Non-pigmented ciliary epithelial cell (primary cell): ENCODE measurements at places on chromosomes 4 and X.

DNA sequence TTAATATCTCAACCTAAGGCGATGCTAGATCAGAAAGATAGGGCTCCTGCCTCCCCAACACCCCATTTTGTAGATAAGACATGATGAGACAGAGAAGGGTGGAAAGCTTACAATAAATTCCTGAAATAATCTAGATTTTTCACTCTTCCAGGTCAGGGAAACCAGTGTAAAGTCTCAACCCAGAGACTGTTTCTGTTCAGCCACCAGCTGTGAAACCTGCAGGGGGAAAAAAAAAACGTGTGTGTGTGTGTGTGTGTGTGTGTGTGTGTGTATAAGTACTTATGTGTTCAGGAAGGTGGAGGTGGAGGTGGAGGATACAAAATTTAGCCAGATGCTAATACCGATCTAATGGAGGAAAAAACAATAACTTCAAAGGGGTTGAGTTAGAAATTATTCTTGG is 773 bp upstream of the ITM2A start:
- DNase-seq: no peak

GRCh38 chrX:52995135-52995986 is 37.0 kb upstream of the FAM156A start:
- DNase-seq: peak; percentile 62

- no peak for DNase-seq
Measured at GRCh38 chr4:160235285-160235684, 1132.4 kb downstream of the RAPGEF2 start.

DNA sequence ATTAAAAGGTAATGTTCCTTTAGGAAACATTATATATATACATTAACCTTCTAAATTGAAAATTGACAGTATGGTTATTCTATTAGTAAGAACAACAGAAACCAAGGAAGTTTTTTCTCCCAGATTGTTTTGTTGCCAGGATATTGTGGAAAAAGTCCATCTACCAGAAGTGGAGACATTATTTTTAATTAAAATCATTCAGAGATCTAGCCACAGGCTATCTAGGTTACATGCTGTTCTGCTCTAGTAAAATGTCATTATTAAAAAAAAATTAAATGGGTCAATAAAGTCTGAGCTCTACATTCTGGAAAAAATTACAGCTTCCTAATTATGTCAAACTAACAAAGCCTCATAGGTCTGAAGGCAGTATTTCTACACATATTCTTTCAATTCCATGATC is 74.3 kb downstream of the NSG1 start:
- DNase-seq: no peak

- no peak for DNase-seq
Measured at GRCh38 chr4:10123227-10124101, 6.9 kb upstream of the WDR1 start.

DNA sequence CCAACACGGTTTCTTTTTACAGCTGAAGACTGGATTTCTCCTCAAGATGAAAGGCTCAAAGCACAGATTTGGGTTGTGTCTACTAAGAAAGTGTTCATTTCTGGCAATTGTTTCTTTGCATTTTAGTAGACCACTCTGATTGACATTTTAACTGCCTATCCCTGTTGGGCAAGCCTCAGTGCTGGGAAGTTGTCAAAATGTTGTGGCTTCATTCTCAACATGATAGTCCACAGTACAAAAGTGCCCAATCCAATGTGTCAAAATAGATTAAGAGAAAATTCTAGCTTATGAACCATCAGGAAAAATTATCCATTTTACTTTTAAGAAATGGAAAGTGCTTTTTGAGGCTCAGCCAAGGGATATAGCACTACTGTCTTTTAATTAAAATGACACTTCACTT is 323.9 kb upstream of the PRPS2 start:
- DNase-seq: no peak

- no peak for DNase-seq
Measured at GRCh38 chrX:130027569-130027968, 45.1 kb downstream of the BCORL1 start.

DNA sequence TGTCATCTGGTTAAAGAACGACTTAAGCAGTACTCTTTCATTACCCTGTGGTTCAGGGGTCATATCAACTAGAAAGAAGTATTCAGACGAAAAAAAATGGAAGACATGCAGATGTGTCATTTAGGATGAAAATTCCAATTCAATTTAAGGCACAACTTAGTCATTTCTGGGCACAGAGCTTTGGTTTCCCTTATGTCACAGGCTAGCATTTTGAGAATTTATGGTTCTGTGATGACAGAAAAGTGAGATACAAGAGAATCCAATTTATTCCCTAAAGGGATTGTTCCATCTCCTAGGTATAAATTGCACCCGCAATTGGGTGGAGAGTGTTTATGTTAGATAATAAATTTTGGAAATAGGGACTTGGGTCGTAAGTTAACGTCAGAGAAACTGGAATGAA is 306.6 kb downstream of the STK32B start:
- no peak for DNase-seq

DNA sequence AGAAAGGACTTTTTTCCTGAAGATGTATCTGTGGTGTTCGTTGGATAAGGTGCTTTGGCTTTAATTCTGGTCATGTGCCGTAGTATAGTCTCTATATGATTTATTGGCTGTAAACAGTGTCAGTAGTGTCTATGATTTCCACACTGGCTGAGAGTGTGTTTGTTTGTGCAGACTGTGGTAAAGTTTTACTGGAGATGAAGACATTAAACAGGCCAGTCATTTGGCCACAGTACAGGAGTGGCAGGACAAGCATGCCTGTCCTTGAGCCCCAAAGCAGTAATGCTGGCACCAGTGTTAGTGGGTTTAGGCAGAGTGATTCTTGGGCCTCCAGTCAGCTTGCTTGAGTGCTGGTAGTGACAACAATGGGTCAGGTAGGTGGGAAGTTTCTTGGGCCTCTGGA is 1023.9 kb upstream of the GRID2 start:
- DNase-seq: no peak

DNA sequence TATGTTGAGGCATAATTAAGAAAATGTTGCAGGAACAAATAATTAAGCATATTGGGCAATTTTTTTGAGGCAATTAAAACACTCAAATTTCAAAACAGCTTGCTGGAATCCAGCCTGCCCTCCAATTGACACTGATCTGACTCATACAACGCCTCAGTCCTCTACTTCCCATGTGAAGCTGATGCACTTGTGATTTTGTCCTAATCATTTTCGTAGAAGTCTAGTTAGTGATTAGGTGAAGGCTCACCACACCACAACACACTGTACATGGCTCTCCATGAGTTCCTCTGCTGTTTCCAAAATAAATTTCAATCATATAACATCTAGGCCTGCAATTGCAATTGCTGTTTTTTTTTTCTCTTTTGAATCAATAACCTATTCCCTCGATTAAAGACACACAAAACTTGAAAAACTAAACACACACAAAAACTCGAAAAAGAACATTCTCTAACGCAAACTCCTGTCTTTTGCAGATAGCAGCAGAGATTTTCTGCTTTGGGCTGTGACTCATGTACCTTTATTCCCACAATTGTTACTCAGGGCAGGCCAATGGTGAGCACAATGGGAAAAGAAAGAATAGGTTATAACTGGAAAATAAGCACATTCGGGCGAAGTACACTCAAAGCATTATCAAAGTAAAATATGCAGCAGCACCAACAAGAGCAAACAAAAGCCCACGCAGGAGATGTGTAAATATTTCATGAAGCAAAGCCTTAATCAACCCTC is 1.7 kb downstream of the GPRIN3 start:
- DNase-seq: no peak

GRCh38 chrX:53768451-53768850 is 81.9 kb upstream of the HUWE1 start:
- DNase-seq: no peak

DNA sequence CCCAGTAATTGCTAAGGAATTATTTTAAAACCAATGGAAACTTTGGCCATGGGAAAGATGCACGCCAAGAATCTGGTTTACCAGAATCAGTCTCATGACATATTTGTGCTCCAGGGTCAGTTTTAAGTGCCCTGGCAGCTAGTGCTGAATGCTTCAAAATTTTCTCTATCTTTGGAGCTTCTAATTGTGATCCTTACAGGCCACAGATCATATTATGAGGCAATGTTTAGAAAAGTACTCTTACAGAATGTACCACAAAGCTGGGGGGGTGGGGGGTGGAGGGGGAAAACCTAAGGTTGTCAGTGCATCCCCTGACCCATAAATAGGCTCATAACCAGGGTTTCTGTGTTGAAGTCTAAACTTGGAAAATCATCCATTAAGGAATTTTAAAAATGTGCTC is 514.5 kb downstream of the INPP4B start:
- no peak for DNase-seq

DNA sequence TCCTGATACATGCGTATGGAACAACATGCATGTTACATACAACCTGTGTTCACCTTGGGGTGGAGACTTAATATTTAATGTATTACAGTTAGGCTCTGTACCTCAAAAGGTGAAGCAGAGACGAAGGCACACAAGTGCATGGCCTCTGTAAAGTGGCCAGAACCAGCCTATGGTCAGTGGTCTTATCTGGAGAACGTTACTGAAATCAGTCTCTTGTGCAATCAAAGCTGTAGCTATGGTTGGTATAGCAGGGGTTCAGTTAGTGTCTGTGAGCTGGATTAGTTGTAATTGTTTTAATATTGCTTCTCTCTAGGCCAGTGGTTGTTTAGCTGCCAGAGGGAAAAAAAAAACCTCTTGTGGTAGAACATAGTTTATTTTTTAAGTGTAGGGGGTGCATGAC is 2.2 kb upstream of the TMEM33 start:
- no peak for DNase-seq

DNA sequence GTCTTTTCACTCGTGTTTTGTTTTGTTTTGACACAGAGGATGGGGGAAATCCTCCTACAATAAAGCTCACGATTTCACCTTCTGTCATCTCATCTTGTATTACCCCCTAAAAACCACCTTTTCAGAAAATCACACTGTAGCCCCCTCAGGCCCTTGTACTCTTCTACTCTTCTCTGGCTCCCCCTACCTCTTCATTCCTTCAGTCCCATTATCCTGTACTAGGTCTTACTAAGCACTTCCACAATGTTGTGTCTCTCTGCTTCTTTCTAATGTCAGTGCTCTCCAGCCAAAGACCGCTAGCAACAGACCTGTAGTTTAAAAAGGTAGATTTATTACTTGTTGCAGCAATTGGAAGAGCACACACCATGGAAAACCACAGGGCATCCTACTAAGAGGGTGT is 30.0 kb upstream of the RNF128 start:
- no peak for DNase-seq

DNA sequence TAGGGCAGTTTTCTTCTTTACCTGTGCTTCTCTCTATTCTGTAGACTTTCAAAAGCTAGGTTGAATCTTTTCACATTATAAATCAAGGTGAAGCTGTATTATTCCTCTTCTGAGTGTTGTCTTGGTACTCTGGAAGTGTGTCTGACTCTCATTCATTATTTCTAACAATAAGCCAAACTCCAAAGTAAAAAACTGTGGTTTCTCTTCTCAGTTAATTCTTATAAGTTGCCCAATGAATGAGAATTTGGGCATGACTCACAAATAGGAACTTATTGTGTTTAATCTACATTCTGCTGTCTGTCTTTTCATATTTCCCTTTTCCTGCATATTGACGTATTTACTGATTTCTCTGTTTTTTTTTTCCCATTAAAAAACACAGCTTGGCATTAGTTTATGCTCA is 714.5 kb downstream of the CCSER1 start:
- DNase-seq: no peak

DNA sequence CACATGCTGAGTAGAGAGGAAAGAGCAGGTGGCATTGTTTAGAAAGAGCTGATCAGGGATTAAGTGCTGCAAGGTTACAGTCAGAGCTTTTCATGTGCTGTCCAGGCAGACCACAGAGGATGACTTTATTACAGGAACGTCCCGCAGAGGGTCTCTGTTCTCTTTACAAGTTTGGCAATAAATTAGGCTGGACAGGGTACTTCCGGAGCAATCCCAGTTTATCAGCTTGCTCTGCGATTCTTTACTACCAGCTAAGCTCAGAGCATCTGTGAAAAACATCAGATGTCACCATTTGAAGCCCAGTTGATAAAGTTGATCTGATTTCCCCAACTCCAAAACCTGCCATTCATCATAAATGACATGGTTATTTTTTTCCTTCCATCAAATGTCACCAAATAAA is 633.1 kb downstream of the NLGN4X start:
- no peak for DNase-seq

DNA sequence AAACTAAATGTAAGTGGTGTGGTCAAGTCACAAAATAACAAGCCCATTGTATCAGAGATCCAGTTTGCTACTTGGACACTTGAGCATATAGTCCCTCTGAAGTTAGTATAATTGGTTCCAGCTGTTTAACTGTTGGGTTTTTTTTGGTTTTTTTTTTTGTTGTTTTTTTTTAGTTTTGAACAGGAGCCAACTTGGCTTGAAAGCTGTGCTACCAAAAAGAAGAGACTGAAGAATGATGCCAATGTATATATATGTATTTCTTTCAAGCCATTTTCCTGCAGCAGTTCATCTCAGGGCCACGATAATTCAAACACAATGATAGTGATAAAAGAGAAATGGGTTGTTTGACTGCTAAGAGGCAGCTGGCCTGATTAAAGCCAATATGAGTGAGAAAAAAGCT is 138.3 kb downstream of the PCDH18 start:
- DNase-seq: no peak

- DNase-seq: no peak
Measured at GRCh38 chr4:78207951-78208350, 150.8 kb downstream of the FRAS1 start.

GRCh38 chr4:111027526-111027925 is 404.6 kb upstream of the PITX2 start:
- DNase-seq: peak; percentile 83

DNA sequence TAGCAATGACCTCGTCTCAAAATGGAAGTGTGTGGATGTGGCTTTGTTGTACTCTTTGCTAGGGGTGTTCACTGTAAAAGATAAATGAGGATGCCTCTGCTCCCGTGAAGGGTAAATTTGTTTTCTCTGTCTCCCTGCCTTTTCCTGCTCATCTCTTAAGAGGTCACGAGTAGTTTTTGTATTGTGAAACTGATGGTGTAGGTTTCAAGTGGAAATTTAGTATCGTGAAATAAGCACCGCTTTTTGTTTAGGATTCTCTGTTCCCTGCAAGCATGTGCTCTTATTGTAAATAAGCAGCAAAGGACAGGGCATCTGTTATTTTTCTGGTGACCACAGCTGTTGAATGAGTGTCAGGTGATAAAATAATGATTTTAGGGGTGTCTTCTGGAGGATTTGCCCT is 104.6 kb downstream of the PHEX start:
- no peak for DNase-seq

- DNase-seq: peak; percentile 55
Measured at GRCh38 chr4:105966051-105966450, 70.8 kb downstream of the NPNT start.
